Activated T-cell treated with anti-CD3 and anti-CD28 coated beads for 24 hours (primary cell): ENCODE measurements at places on chromosomes 16 and 17.

DNA sequence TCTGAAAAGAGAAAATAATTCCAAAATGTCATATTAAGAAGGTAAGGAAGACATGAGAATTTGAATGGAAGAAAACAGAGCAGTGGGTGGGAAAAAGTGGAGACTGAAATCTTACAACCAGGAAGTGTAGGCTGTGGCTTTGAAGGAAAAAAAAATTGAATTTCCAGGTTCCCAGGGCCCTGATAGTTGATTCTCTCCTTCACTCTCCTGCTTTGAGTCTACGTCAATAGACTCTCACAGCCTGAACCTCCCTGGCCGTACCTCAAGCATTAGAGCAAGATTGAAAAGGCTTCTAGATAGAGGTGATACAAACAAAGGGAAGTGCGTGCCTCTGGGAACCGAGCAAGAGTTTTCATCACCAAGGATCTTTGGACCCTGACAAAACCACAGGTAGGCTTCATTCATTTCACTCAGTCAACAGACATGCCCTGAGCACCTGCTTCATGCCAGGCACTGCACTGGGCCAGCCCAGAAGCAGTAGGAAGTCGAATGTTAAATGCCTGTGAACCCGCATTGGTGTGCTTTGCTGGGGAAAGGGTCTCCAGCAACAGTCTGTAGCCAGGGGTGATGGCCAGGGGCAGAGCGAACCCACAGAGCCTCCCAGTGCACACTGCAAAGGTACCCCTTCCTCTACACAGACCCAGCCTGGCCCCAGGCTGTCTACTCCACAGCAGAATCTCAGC, 163.9 kb downstream of the SLC39A11 start:
- no peak for DNase-seq

- DNase-seq: no peak
Measured at GRCh38 chr16:2596747-2597559, 59.1 kb downstream of the PDPK1 start.

- no peak for DNase-seq
Measured at GRCh38 chr16:46812781-46813540, 18.0 kb downstream of the C16orf87 start.

GRCh38 chr16:56911771-56912571, 20.0 kb upstream of the HERPUD1 start:
- no peak for DNase-seq

DNA sequence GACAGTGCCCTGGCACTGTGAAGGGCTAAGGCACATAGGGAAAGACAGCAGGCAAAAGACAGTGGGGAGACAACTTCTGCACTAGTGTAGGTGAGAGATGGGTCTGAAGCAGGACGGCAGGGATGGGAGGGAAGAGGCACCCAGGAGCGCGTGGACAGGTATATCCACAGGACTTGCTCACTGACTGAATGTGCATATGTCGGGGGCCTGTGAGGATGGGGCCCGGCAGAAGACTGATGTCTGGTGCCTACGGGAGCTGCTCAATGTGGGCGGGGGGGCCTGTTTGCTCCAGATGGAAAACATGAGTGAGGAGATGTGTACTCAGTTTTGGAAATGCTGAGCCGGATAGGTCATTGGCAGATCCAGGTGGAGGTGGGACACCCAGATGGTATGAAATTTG, 47.3 kb upstream of the PMFBP1 start:
- DNase-seq: no peak

GRCh38 chr17:75110234-75110937, 617 bp downstream of the ARMC7 start:
- no peak for DNase-seq
